ENCODE measurements at places on chromosomes 4 and X. TPM values are rescaled to one million over a fixed set of nuclear protein-coding genes. Genes with fewer than 3 reads are reported as not detected.

GRCh38 chr4:36292556-36293188, 11.3 kb downstream of the DTHD1 start:
- no peak for DNase-seq

Gene OPRPN
- total RNA-seq: not detected

- no peak for DNase-seq
These were observed 41.5 kb upstream of the XPNPEP2 start for GRCh38 chrX:129697204-129697829.

DNA sequence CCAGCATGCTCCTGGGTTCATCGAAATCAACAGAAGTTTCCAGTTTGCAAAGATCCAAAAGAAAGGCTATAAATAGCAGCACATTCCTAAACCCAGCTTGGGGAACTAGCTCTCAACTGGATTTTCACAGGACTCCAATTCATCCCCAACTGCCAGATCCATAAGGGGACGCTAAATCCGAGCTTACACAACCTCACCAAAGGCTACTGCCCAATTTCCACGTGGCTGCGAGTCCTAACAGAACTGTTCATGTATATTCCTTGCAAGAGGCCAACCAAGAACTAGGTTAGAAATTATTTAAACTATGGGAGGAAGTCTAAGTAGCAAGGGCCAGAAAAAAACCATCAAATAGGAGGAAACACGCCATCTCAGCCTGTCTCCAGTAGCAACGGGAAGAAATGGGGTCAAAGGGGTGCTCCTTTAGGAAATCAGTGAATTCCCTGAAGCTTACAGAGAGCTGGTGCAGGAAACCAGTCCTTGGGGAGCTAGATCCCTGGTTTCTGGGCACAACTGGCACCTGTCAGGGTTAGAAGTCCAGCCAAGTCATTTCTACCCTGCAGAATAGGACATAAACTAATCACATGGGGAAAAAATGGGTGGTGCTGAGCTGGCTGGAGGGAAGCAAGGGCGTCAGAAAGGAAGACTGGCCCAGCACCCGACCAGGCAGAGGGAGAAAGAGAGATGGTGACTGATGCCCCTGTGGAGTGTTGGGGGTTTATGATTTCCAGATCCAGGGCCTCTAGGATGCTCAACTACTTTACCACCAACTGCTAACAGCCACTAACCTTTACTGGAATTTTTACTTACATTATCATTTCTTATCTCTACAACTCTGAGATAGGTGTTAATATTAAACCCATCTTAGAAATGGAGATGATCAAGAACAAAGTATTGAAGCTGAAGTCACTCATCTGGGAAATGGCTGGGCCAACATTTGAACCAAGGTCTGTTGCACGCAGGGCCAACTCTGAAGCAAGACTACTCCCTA, 20.5 kb downstream of the RELL1 start:
- DNase-seq: no peak

Gene CT45A10
- total RNA-seq: not detected

All from activated CD8-positive, alpha-beta T cell treated with anti-CD3 and anti-CD28 coated beads, Interleukin-2, amount 10 ng/mL, durations not matched to agents 7 days and 5 days (primary cell).